Putamen (tissue), 1 donor: ENCODE measurements at places on chromosomes 11 and 22.

GRCh38 chr11:125315079-125315740, 150.7 kb downstream of the PKNOX2 start:
- DNase-seq: no peak

DNA sequence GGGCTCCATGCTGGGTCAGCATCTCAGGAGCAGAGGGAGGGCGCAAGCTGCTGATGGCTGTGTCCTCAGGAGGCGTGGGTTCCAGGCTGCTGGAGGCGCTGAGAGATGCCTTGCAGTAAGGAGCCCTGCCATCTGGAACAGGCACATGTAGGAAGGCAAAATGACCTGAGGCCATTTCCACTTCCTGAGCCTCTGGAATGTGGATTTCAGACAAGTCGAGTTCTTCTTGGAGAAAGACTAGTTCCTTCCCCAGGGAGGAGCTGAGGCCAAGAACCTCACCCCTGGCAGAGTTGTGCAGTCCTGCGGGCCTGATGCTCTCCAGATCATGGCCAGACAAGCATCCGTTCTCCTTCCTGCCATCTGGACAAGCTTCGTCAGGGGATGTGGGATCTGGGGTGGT, 19.3 kb downstream of the HPS4 start:
- DNase-seq: no peak

DNA sequence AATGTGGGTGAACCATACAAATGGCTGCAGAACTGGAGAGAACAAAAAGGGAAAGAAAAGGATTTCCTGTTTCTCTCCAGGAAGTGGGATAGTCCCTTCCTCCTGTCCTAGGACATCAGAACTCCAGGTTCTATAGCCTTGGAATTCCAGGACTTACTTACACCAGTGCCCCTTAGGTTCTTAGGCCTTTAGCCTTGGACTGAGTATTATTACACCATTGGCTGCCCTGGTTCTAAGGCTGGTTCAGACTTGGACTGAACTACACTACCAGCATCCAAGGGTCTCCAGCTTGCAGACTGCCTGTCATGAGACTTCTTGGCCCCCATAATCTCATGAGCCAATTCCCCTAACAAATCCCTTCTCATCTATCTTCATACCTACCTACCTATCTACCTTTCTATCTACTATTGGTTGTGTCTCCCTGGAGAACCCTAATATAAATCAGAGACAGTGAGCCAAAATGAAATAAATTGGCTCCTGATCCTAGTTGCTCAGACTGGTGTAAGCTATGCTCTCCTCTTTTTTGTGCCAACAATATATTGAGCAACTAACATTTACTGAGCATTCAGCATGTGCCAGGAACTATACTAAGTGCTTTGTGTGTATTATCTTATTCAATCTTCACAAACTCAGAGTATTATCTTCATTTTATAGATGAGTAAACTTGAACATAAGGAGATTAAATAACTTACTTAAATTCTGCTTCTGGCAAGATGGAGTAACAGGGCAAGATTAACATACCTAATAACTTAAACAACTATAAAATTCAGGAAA, 303.7 kb downstream of the TTC28 start:
- no peak for DNase-seq

GRCh38 chr11:130510407-130511006, 62.1 kb downstream of the ADAMTS15 start:
- no peak for DNase-seq

- DNase-seq: no peak
Observed at GRCh38 chr11:3177931-3178330, 12.8 kb upstream of the OSBPL5 start.

DNA sequence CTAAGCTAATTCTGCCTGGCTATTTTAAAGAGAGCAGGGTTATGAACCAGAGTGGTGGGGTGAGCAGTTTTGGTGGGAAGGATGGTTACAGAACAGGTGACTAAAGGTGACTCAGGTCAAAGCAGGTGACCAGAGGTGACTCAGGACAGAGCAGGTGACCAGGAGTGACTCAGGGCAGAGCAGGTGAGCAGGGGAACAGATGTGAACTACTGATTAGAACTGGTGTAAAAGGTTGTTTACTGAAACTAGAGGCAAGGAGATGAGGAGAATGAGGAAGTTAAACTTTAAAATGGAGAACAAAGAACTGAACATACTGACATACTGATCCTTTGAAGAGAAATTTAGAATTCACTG, 15.4 kb upstream of the HYLS1 start:
- DNase-seq: no peak

- no peak for DNase-seq
Observed at GRCh38 chr22:29559853-29560252, 6.3 kb upstream of the THOC5 start.

- DNase-seq: peak; percentile 66
Observed at GRCh38 chr11:67382276-67383136, 9.1 kb upstream of the CLCF1 start.

DNA sequence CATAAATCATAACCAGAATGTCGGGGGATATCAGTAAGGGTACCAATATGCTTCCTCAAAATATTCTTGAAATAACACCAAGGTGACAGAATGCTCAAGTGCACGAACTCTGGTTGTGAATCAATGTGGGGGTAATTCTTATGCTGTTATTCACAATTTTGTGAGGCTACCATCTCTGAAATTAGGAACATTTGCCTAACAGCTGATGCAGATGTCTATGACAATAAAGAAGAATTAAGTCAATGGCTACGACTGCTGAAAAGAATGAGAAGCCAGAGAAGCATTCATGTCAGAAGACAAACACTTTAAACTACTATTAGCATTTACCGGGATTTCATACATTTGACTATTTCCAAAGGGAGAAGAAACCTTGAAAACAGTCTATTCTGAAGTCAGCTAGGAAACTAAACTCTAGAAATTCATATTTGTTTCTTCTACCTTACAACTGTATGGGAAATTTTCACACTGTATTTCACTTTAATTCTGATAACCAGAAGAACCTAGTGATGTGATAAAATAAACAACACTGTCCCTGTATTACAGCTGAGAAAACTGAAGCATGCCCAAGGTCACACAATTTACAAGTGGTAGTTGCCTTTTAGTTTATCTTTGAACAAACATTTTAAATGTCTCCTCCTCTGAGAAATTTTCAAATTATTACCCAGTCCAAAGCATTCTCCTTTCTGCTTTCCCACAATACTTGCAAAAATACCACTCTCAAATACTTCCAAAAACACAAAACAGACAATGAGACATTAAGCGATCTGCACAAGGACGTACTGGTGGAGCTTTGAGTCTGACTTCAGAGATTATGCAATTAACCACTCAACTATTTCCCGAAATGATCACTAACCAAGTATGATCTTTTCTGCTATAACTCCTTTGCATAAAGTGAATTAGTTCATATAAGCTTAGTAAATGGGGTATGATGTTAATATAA, 18.0 kb upstream of the ARHGAP32 start:
- no peak for DNase-seq
